Germinal center (tissue), 1 donor: ENCODE measurements at places on chromosomes 7 and 10.
A peak's percentile ranks its signal among the peaks of the same experiment; 100 is the strongest.

DNA sequence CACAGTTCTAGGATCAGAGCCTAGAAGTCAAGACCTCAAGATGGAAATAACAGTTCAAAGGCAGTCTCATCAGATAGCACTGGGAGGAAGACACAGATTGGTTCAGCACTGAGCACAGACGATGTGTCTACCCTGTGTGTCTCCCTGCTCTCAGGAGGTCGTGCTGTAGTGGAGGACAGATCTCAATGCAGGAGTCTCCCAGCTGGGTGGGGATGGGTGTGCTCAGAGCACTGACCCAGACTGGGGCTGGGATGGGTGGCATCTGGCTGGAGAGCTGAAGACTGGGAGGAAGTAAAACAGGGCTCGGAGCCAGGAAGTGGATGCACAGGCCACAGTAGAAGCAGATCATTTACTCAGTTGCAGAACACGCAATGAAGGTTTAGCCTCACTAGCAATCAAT, 69.5 kb upstream of the GDF10 start:
- no peak for DNase-seq

- no peak for DNase-seq
Observed at GRCh38 chr7:158732494-158733219, 28.1 kb upstream of the NCAPG2 start.

GRCh38 chr7:108147031-108147563, 16.9 kb upstream of the LAMB4 start:
- no peak for DNase-seq

- no peak for DNase-seq
Observed at GRCh38 chr7:27184337-27185012, 557 bp downstream of the HOXA11 start.

- no peak for DNase-seq
Observed at GRCh38 chr10:100081075-100082001, at the start of gene CPN1. Gene CPN1, minus strand, starts transcription at chr10:100081869. Its CDS starts 244 bp downstream, at chr10:100081625.

- DNase-seq, result no peak
Observed at GRCh38 chr7:5324961-5325360, 42.2 kb downstream of the SLC29A4 start.

DNA sequence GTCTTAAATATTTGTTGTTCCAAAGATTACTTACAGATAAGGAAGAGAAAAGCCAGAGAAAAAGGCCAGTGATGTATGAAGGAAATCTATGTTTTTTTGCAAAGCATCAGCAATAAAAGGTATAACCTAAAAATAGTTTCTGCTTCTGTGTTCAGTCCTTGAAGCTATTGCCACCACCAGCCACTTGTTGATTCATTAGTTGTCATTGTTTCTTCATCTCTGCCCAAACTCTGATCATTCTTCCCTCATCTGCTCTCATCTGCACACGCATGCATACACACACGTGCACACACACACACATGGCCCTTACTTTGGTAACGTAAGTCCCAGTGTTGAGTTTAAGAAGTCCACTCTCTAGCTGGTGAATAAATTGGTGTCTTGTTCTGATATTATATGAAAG, 540.7 kb downstream of the GATA3 start:
- DNase-seq, result no peak

DNA sequence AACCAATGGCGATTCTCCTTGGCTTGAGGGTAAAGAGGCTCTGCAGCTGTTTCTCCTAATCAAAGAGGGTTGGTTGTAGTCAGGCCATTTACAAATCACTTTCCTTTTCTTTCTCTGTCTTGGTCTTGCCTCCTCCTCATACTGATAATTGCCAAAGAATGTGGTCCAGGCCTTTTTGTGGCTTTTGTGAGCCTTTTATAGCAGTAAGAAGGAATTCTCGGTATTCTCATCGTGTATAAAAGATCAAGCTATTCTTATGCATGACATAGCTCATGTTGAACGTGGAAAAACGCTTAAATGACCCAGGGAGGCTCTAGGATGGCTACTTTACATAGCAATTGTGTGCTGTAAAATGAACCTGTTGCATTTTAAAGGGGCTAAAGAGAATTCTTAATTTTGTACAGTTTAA, 62.6 kb downstream of the RBM20 start:
- DNase-seq, result no peak

DNA sequence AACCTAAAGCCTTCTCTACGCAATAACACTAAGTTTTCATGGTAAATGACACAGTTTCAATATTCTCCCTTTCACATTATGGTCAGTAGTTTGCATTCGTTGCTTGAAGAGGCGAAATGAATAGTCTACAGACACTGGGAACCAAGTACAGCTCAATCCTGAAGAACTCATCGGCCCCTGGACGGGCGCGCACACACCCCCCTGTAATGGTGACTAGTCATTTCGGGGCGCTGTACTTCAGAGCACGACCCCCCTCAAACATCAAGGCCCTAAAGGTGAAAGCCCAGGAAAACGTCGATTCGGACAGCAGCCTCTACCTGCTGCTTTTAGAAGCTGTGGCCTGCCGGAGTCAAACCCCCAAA, 1.0 kb downstream of the NT5C2 start:
- DNase-seq, result peak; percentile 11

GRCh38 chr7:42227541-42227935, 9.5 kb downstream of the GLI3 start:
- DNase-seq, result no peak

DNA sequence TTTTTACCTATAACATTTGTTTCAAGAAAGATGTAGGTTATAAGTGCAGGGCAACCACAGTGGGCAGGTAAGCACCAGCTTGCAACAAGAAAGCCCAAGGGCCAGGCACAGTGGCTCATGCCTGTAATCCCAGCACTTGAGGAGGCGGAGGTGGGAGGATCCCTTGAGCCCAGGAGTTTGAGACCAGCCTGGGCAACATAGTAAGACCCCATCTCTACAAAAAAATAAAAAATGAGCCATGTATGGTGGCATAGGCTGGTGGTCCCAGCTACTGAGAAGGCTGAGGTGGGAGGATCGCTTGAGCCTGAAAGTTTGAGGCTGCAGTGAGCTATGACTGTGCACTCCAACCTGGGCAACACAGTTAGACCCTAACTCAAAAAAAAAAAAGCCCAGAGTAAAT, 12.8 kb downstream of the BCL7B start:
- no peak for DNase-seq

- no peak for DNase-seq
Observed at GRCh38 chr10:13201132-13201531, 33.0 kb downstream of the UCMA start.

DNA sequence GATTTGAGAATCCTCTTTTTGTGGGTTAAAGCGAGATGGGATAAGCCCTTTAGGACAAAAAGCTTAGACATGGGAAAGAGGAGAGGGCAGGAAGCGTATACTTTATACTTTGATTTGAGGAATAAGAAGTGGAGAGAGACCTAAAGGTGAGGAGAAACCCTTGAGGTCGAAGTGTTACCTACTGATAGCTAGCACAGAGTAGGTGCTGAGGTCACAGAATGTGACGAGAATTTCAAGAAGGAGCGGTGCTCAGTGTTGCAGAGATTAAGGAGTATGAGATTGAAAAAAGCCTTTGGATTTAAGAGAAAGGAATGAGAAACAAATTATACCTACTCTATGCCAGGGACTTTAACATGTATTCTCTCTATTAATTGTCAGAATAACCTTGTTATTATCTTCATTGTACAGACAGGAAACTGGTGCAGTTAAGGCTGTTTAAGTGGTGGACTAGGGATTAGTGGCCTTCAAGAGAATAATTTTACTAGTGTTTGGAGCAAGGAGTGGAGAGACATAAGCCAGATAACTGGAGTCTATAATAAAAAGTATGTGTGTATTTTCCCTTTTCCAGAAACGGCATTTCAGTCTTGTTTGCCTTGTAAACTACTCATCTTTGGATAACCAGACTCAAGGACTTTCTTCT, 8.8 kb downstream of the CAPZA2 start:
- DNase-seq, result no peak

GRCh38 chr7:41162612-41163011, 540.3 kb downstream of the INHBA start:
- DNase-seq, result no peak

DNA sequence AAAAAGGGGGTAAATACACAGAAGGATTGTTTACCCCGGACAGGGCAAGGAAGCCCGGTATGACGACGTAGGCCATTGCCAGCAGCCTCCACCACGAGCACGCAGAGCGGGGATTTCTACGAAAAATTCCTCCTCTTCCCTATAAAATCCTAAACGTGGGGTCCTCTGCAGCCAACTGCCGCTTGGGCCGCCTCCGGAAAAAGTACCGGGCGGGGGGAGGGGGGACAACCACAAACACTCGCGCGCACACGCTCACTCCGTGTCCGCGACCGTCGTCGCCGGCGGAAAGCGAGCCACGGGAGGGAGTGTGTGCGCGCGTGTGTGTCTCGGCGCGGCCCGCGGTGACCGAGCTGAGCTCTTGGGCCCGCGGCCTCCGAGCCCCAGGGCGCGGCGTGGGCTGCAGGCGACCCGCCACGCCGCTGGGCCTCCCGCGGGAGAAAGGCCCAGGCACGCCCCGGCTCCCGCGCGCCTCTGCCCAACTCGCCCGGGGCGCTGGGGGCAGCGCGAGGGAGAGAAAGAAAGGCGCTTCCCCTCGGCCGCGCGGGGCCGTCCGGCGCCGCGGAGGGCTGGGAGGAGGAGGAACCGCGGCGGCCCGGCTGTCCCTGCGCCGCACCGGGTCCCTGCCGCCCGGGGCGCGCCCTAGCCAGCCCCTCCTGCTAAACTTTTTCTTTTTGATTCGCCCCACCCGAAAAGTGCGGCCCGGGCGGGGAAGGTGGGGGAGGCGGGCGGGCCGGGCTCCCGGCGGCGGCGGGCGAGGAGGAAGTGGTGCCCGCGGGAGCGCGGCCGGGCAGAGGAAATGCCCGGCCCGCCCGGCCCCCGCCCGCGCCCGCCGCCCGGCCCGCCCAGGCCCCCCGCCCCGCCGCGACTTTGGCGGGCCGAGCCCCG, 1.5 kb downstream of the CTBP2 start:
- peak; percentile 51 for DNase-seq

- DNase-seq, result no peak
Observed at GRCh38 chr10:120768227-120768626, 82.9 kb upstream of the WDR11 start.

DNA sequence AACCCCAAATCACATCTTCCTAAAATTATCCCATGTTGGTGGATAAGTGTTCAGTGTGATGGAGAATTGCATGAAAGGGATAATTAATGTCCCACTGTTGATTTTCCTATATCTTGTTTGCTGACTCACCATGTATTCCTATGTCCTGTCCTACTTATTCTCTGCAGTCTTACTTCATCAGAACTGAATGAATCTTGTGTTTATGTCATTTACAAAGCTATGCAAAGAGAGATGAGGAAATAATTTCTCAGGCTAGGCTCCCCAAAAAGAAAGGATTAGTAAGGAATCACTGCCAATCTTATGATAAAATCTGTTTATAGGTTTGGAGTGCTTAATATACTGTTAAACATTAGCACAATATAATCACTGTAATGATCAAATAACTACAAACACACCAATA, 360.8 kb downstream of the CRPPA start:
- DNase-seq, result no peak

DNA sequence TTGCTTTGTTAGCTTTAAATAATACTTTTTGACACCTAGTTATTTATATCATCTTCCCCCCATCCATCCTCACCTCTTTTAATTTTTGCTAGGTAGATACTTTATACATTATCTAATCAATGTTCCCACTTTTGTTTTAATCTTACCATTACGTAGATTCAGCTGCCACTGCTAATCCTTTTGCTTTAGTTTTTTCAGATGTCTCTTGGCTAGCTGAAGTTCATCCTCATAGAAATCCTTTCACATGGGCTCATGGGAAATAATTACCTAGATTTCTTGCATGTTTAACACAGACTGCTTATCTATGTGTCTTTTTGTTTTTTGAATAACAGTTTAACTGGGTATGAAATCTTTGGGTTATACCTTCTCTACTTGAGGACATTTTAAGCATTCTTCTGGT, 60.1 kb downstream of the ZNRF2 start:
- DNase-seq, result no peak

DNA sequence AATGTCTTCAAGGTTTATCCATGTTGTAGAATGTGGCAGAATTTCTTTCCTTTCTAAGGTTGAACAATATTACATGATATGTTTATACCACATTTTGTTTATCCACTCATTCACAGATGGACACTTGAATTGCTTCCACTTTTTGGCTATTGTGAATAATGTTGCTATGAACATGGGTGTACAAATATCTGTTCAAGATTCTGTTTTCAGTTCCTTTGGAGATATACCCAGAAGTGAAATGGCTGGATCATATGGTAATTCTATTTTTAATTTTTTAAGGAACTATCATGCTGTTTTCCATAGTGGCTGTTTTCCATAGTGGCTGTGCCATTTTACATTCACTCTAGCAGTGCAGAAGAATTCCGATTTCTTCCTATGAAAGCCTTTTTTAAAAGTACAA, 194.7 kb upstream of the GRB10 start:
- DNase-seq, result no peak

DNA sequence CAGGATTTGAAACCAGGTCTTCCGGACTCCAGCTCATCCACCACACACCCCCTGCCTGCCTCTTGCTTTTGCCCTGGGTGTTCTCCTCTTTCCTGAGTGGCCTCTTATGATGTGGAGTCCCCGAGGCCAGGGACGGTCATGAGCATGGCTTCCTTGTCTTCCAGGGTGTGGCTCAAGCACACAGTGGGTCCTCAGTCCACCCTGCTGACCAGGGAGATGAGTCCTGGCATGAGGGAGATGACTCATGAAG, 32.8 kb downstream of the DNAJB12 start:
- no peak for DNase-seq

DNA sequence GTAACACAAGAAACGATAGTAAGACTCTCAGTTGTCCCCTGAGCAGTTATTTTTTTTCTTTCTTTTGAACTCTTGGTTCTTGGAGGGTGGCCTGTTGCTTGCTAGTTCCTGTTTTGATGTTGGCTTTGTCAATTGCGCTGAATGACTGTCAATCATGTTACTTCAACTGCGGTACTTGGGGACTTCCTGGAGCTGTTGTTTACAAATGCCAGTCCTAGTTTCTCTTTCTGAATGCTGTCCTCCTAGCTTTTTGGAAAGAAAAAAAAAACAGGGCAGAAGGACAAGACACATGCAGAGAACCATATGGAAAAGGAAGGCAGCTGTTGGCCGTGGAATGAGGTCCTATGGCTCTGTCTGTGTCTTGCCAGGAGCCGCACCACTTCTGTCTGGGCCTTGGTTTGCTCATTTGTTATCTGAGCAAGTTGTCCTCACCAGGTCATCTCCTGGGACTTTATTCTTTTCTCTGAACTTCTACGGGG, 7.0 kb upstream of the PDCD4 start:
- no peak for DNase-seq

- DNase-seq, result peak; percentile 83
Observed at GRCh38 chr7:151013733-151014497, 10.4 kb downstream of the ATG9B start.

DNA sequence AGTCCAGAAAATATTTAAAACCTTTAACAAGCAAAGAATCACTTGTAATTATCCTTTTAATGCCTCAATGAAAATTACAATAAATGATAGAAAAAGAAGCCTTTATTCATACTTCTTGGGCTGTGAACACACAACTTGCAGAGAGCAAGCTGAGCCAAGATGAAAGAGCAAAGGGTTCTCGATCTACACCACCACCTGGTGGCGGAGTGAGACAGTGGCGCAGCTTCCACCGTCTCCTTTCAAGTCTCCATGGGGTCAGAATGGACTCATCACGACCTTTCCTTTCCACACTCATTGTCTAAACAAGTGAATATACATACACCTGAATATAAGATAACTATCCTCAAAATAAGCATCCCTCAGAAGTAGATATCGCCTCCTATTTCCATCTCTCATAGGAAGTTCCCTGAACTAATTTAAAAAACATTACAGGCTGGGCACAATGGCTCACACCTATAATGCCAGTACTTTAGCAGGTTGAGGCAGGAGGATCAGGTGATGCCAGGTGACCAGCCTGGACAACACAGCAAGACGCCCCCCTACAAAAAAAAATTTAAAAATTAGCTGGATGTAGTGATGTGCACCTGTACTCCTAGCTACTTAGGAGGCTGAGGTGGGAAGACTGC, 40.7 kb downstream of the ATE1 start:
- DNase-seq, result peak; percentile 43
